GM13977 (cell line): ENCODE measurements at places on chromosomes 12 and 14.

- DNase-seq = no peak
Measured at GRCh38 chr12:78559416-78559815, 305.2 kb upstream of the SYT1 start.

GRCh38 chr14:24408764-24409163 lies 10.0 kb downstream of the NYNRIN start:
- no peak for DNase-seq

- no peak for DNase-seq
Measured at GRCh38 chr14:30020271-30020670, 92.6 kb upstream of the PRKD1 start.

- DNase-seq = no peak
Measured at GRCh38 chr12:52645120-52645761, 6.8 kb downstream of the KRT2 start.

DNA sequence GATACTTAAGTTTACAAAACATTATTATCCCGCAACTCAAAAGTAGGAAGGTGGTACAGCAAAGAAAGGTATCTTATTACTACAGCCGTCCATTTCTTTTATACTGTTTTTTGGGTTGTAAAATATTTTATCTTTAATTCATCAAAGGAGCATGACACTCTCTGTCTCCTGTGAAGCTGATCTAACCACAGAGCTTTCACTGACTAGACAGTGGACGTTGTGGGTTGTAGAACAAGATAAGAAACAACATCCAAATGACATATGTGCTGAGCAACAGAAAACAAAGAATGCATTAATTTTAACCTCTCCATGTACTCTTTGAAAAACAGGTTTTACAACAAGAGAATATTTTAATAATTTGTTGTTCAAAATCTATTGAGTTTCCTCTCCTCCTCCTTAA lies 195.9 kb upstream of the FBXO33 start:
- DNase-seq = no peak

GRCh38 chr14:101705733-101706508 lies 55.6 kb upstream of the PPP2R5C start:
- DNase-seq = no peak

DNA sequence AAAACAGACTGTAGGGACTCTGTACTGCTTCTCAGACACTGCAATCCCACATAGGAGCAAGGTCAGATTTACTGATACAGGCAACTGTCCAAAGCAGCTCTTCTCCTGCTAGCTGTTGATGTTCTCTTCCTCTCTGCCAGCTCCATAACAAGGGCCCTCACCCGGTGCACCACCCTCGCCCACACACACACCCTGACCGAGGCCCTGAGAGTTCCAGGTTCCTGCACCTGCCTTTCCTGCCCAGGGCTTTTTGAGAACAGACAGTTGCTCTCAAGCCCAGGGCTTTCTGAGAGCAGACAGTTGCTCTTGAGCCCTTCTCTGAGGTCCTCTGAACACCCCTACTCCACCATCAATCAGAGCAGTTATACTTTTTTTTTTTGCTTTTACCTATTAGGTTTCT lies 233.8 kb upstream of the GARIN6 start:
- DNase-seq = no peak

GRCh38 chr14:82501554-82501953 lies 967.9 kb upstream of the SEL1L start:
- no peak for DNase-seq

DNA sequence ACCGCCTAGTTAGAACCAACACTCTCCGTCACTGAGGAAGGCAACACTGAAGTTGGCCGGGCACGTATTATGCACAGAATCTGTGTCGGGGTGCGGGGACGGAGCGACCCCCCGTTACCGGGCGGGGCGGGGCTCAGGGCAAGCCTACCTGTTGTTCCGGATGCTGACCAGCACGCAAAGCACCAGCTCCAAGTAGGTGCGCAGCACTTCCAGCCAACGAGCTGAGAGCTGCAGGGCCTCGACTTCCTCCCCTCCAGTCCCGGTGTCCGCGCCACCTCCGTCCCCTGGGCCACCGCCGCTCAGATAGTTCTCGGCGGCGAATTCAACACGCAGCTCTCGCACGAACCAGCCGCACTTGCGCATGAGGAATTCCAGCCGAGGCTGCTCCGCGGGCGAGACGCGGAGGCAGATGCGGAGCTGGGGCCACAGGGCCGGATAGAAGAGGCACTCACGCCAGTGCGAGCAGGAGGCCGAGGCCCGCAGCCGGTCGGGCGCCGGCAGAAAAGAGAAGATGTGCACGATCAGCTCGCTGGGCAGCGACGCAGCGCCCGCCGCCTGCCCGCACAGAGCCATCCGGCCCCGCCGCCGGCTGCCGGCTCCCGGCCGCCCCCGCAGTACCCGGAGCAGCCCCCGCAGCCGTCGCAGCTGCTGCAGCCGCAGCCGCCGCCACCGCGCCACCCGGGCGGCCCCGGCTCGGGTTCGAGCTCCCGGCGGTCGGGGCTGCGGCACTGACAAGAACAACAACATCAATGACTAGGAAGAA lies 636 bp downstream of the FBXO33 start:
- peak; percentile 45 for DNase-seq

DNA sequence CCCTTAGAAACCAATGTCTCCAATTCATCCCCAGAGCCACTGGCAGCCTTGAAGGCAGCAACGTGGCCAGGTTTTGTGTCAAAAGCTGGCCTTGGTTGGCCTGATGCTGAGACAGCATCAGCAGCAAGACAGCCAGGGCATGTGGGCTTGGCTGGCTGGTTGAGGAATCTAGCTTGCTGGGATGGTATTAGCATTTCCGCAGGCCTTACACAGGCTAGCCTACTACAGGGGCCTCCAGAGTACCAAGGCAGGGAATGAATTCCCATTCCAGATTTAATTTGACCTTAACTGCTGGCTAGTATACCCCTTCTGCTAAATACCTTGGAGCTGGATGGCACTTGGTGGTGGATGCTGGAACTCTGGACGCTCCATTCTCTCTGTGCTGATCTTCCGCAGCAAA lies 15.8 kb downstream of the NGDN start:
- no peak for DNase-seq

DNA sequence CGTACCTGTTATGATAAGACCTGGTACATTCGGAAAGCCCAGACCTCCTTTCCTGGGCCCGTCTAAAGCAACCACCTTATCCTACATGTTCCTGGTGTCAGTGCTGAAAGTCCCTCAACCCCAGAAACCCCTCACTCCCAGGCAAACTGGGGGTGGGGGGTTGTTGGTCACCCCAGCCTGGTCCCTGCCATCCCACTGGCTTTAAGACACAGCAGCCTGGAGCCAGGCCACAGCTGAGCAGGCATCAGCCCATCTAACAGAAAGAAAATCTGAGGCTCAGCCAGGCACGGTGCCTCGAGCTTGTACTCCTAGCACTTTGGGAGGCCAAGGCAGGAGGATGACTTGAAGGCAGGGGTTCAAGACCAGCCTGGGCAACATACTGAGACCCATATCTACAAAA lies 4.5 kb downstream of the SELPLG start:
- no peak for DNase-seq

DNA sequence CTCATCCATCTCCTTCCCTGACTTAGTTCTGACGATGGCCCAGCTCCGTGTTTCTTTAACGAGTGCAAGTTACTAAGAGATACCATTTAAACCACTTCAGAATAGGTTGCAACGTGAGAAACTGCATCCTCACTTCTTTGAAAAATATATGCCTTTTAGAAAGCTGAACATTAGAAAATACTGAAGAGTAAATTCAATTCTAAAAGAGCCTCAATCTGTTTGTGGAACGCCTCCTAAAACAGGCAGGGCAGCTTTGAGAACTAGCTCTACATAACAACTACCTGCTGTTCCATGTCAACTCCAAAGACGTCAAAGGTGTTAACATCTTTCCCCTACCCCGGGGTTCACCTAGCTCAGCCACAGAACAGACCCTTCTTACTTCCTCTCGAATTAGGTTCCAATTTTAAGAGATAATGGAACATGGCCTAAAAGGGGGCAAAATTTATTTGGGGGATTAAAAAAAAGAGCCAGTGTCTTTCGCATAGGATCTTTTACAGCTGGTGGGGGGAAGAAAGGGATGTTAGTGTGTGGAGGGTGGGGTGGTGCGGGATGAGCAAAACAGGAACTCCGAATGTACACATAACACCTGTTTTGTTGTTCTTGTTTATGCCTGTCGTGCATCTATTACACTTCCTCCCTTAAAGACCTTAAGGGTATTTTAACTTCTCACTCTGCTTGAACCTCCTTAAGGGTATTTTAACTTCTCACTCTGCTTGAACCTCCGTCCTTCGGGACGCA lies 3.3 kb downstream of the BHLHE41 start:
- DNase-seq = no peak

GRCh38 chr12:29316752-29317151 lies 64.2 kb downstream of the ERGIC2 start:
- no peak for DNase-seq
